CD4-positive, alpha-beta memory T cell (primary cell): ENCODE measurements at places on chromosomes 12 and 14.

DNA sequence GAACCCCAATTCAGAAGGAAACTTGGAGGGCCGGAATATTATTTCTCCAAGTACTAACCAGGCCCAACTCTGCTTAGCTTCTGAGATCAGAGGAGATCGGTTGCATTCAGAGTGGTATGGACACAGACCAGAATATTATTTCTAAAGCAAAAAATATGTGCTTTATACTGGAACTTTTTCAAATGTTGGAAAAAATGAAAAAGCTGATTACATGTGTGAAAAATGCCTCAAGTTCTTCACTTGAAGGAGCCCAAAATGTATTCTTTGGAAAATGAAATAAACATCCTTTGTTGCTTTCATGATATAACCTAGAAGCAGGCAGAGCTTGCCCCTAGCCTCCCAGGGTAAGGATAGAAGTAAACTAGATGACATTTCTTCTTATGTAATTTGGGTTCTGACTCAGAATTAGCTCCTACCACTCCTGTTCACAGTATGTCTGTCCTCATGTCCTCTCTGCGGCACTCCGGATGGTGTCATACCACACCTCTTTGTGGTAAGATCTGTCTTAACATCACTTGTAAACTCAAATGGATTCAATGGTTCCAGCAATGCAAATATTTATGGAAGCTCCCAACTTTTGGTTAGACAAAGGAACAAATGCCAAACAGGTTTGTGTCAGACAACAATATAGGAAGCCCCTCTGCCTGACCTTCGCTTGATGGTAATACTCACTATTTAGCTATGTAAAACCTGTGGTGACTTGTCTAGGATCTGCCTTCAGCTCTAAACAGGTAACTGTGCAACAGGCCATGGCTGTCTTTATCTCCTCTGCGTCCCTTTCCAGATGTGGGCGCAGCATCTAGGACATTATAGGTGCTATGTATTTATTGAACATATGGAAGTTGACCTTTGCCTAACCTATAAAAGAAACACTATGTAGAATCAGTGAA is 178.5 kb downstream of the SSPN start:
- no peak for DNase-seq

GRCh38 chr12:51205350-51205749 is 12.5 kb downstream of the POU6F1 start:
- no peak for DNase-seq

DNA sequence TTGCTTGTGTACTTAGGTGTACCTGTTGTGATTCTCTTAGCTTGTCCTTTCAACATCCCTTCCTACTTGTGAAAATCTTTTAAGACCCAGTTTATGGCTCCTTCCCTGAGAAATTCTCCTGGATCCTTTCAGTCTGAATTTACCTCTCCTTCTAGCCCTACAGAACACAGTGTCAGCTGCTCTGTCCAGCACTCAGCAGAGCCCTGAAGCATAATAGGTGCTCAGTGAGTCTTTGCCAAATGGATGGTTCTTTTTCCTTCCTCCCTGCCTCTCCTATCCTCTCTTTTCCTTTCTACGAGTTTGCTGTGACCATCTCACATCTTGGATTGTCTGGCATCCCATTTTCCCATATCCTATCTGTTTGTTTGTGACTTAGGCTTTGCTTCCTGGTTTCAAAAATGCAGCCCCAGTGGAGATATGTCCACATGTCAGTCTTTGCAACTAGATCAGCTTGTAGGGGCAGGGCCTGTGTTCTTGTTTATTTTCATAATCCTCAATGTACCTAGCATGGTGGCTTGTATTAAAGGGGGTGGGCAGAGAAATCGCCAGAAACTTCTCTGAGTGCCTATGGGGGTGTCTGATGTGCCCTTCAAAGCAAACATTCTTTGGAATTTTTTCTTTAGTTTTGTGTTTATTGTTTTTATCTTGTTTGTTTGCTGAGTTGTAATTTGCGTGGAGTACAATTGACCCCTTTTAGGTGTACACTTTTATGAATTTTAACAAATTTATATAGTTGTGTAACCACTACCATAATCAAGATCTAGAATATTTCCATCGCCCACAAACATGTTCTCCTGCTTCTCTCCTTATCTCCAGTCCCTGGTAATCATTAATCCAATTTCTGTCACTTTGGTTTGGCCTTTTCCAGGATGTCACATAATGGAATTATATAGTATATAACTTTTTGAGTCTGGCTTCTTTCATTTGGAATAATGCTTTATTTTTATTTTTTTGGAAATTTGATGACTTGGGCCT is 62.8 kb downstream of the SMOC1 start:
- DNase-seq, result no peak

GRCh38 chr14:97414718-97415098 is 617.5 kb downstream of the VRK1 start:
- DNase-seq, result no peak

GRCh38 chr12:102757882-102758226 is 159.2 kb downstream of the PAH start:
- DNase-seq, result no peak

- DNase-seq, result no peak
Measured at GRCh38 chr12:2053691-2054090, 904 bp downstream of the CACNA1C start.

- DNase-seq, result no peak
Measured at GRCh38 chr14:22471545-22472121, 117.4 kb downstream of the DAD1 start.

DNA sequence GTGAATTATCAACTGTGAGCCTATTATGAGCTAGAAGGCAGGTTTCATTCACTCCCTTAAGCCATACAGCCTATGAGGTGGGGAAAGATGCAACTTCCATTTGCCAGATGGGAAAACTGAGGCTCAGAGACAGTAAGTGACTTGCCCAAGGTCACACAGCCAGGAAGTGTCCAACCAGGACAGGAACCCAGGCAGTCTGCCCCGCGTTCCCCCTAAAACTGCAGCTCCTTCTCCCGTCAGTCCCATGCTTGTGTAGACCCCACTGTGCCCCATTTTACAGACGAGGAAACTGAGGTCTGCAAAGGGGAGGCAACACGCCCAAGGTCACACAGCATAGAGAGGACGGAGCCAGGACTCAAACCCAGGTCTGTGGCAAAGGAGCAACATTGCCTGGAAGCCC is 50.6 kb downstream of the NCOR2 start:
- DNase-seq, result no peak

DNA sequence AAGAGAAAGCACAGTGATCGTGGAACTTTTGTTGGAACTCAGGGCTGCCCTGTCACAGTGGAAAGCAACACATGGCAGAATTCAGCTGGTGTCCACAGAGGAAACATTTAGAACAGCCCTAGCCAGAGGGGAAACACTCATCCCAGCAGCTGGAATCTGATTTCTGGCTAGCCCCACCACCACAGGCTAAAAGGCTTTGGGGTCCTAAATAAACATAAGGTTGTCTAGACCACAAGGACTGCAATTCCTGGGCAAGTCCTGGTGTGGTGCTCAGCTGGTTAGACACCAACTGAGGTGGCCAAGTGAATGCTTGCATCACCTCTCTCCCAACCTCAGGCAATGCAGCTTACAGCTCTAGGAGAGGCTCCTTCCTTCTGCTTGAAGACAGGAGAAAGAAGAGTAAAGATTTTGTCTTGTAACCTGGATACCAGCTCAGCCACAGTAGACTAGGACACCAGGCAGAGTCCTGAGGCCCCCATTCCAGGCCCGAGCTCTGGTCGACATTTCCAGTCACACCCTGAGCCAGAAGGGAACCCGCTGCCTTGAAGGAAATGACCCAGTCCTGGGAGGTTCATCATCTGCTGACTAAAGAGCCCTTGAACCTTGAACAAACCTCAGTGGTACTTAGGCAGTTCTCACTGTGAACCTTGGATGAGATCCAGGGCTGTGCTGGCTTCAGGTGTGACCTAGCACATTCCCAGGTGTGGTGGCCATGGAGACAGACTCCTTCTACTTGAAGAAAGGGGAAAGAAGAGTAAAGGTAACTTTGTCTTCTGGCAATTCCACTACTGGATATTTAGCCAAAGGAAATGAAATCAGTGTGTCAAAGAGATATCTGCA is 85.4 kb upstream of the PLXNC1 start:
- DNase-seq, result no peak

DNA sequence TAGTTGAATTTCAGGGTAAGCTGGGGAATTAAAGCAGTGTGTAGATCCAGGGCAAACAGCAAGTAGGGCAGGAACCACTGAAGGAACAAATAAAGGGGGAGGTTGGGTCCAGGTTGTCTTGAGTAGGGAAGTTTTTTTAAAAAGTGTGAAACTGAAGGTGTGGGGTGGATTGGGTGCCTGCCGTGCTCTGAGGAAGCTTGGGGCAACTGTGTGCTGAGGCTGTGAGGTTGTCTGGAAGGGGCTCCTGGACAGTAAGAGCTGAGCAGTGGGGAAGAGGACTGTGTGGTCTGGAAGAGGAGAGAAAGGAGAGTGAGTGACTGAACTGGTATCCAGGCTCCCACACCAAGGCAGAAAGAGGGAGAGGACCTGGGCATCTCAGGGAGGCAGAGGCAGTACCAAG is 10.9 kb upstream of the GPR162 start:
- no peak for DNase-seq

- DNase-seq, result no peak
Measured at GRCh38 chr14:29227631-29228030, 461.0 kb downstream of the FOXG1 start.

- no peak for DNase-seq
Measured at GRCh38 chr12:27970401-27971120, 2.0 kb downstream of the PTHLH start.

- no peak for DNase-seq
Measured at GRCh38 chr12:13094367-13094766, 9.1 kb downstream of the GSG1 start.

DNA sequence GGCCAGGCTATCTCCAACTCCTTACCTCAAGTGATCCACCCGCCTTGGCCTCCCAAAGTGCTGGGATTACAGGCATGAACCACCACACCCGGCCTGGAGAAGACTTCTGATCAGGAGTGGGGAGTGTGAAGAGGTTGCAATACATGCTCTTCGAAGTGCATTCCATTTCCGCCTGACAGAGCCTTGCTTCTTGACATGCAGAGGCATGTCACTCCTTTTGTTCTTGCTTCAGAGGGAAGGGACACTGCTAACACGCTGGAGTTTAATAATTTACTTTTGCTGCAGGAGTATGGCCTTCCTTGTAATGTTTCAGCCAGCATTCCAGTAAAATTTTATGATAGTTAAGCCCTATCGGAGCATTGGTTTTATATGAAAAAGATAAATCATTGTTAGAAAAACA is 74.9 kb downstream of the SLC25A47 start:
- DNase-seq, result no peak

- no peak for DNase-seq
Measured at GRCh38 chr12:12609692-12610091, 2.0 kb upstream of the CREBL2 start.

DNA sequence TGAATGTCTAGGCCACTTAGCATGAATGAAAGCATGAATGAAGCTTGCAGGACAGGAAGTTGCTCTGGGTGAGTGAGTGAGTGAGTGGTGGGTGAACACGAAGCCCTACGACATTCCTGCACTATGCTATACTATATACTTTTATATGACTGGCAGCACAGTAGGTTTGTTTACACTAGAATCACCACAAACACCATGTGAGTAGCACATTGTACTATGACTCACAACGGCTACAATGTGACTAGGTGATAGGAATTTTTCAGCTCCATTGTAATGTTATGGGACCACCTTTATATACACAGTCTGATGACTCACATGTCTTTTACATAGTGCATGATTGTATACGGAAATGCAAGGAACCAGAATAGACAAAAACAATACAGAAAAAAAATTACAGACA is 1480.2 kb downstream of the AACS start:
- DNase-seq, result no peak

DNA sequence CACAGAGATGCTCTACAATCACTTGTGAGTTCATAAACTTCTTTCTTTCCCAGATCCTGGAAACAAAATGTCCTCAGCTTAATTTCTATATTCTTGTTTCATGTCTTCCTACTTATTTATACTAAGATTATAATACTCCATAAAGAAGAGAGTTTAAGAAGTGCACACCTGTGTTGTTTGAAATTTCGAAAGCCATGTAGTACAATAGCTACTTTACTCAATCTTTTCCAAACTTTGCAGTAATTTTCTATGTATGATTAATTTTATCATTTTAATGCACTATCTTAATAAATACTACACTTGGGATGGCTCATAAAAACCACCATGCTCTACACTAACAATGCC is 300 bp upstream of the TTC5 start:
- no peak for DNase-seq

GRCh38 chr12:42570076-42570475 is 19.5 kb downstream of the PRICKLE1 start:
- no peak for DNase-seq

- no peak for DNase-seq
Measured at GRCh38 chr14:60925286-60925685, 55.6 kb downstream of the TRMT5 start.

GRCh38 chr12:50610171-50610570 is 105.4 kb downstream of the DIP2B start:
- no peak for DNase-seq

- DNase-seq, result no peak
Measured at GRCh38 chr12:122799641-122800243, 25.4 kb downstream of the CCDC62 start.

- DNase-seq, result no peak
Measured at GRCh38 chr14:37585971-37586796, 8.9 kb downstream of the FOXA1 start.

- DNase-seq, result no peak
Measured at GRCh38 chr14:88003425-88003824, 1.5 kb upstream of the GPR65 start.

DNA sequence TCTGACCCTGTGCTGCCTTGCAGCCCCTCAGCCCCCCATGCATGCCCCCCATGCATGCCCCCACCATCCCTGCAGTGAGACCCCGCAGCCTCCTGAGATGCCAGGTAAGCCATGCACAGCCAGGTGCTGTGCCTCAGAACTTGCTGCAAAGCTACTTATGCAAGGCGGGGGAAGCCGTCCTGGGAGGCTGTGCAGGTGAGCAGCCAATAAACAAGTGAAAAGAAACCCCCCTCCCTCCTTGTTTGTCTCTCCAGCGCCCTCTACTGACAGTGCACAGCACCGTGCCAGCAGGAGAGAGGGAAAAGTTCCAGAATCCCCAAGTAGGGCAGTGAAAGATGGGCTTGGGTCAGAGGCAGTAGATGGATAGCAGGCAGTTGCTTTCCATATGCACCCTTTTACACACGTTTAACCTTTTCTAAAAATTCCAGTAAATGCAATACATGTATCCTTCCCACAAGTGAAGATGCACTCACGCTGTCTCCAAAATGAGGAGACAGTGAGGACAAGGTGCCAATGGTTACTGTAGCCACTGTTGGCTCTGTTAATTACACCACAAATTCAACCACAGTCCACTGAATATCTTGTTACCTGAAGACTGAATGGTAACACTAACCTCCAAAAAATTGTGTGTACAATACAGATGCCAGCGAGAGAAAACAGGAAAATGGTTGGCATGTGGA is 18.0 kb downstream of the TNFAIP2 start:
- DNase-seq, result no peak

DNA sequence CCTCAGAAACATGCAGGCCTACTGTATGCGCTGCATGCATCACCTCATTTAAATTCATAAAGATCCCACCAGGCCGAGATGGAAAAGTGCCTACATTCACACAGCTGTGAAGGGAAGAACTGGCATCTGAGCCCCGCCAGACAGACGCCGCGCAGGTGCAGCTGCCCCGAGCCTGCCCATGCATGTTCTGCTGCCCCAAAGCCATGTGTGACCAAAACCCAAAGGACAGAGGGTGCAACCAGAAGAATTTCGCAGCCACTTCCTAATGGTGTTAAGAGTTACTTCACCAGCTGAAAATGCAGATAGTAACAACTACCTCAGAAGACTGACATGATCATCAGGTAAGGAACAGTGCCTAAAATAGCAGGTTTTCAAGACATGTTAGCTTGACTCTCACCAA is 13.5 kb upstream of the KRT8 start:
- DNase-seq, result no peak
